NCI-H345 (cell line): ENCODE measurements at places on chromosomes 3 and 15.

GRCh38 chr3:4988983-4989834 is 10.0 kb downstream of the BHLHE40 start:
- DNase-seq, result no peak

GRCh38 chr3:37856381-37856780 is 5.3 kb upstream of the CTDSPL start:
- no peak for DNase-seq

DNA sequence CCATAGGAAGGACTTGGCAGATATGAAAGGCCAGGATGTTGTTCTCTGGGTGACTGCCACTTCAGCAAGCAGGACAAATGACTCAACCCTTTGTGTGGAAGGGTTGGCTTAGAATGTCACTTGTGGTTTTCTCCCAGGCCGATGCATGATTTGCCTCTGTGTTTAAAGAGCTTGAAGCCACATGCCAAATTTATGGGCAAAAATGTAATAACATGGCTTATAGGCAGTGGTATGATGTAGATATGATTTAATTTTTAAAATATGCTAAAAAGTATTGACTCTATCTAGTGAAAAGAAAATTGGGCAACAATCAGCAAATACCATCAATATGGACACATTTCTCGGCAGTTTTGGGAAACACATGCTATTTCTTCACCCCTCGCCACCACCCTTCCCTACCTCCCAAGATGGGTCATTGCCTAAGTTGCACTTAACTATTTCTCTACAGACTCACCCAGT is 114.6 kb downstream of the CYP19A1 start:
- no peak for DNase-seq

DNA sequence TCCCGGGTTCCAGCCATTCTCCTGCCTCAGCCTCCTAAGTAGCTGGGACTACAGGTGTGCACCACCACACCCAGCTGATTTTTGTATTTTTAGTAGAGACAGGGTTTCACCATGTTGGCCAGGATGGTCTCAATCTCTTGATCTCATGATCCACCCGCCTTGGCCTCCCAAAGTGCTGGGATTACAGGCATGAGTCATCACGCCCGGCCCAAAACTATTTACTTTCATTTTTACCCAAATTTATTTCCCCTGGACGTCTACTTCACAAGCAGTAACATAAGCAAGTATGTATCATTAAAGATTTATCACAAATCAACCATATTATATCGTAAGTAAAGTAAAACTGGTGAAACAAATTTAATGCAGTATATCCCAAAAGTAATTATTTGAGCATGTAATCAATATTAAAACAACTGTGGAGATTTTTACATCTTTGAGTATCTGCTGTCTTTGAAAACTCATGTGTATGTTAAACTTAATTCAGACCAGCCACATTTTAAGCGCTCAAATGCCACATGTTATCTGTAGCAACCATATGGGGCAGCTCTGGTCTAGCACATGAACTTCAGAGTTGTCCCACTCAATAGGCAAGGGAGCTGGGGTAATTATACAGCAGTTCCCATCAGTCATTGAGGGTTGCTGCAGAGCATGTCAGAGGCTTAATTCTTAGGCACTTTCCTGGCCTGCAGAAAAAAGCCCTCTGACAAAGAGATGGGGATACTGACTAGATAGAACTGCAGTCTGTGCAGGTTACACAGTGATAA is 185.7 kb upstream of the CTDSPL start:
- DNase-seq, result no peak

DNA sequence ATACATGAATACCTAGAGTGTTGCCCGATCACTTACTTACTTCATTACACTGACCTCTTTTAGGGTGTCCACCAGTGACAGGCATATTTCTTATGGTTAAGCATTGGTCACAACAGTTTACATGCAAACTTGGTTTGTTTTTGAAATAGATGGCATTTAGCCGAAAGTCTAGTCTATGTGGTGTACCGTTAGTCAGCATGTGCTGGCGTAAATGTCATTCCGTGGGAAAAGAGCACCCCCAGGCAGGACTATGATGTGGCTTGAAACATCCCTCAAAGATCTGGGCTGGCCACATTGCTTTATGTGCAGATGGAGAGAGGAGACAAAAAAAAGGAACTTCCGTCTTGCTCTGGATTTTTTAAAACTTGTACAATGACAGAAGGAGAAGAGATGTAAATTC is 357.0 kb upstream of the ICE2 start:
- DNase-seq, result no peak

- DNase-seq, result no peak
Observed at GRCh38 chr3:62837145-62837787, 38.0 kb downstream of the CADPS start.

GRCh38 chr3:52046186-52046901 is 10.0 kb downstream of the DUSP7 start:
- no peak for DNase-seq

DNA sequence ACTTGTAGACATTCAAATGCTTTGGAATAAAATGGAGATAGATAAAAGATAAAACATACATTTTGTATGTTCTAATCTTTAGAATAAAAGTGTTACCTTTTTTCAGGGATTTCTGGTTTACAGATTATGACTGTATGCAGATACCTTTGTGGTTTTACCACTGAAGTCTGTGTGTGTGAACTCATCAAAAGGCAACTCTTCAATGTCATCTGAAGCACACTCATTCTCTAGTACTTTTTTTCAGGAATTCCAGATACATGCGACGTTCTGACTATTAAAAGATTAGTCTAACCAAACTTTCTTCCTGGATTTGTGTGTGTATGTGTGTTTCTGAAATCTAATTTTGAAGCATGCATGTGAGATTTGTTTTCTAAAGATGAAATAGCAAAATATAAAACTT is 188.6 kb downstream of the NLGN1 start:
- DNase-seq, result no peak
